Activated naive CD8-positive, alpha-beta T cell treated with anti-CD3 and anti-CD28 coated beads for 36 hours (primary cell): ENCODE measurements at places on chromosomes 11 and 22. TPM values are rescaled to one million over a fixed set of nuclear protein-coding genes. Genes with fewer than 3 reads are reported as not detected.

TRIM6 gene
- 0.89 TPM for total RNA-seq

DNA sequence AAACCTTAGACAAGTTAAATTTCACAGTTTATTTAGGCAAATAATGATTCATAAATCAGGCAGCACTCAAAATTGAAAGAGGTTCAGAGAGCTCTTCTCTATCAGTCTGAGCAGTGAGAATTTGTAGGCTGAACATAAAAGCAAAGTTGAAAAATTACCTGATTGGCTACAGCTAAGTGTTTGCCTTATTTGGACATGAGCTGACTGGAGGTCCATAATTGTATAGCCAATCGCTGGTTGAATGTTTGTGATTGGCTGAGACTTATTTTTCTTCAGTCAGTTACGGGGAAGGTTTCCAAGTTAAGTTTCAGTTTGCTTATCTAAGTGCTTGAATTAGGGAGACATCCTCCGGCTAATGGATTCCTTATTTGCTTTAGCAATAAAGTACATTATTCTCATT is 527.5 kb downstream of the CNTN5 start:
- no peak for DNase-seq

WBP2NL gene
- 0.68 TPM for total RNA-seq

DNA sequence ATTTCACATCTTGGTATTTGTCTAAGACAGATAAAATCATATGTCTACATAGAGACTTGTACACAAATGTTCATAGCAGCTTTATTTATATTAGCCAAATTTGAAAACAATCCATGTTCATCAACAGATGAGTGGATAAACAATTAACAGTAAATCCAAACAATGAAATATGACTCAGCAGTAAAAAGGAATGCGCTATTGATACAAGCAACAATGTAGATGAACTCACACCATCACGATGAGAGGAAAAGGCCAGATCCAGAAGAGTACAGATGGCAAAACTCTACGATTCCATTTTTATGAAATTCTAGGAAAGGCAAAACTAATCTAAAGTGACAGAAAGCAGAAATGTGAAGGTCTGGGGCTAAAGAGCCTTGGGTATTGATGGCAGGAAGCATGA is 384.3 kb downstream of the NTM start:
- DNase-seq = no peak

- no peak for DNase-seq
Measured at GRCh38 chr22:26429458-26430286, 612 bp downstream of the ASPHD2 start.

GRCh38 chr22:29152045-29152953 is 53.4 kb upstream of the EMID1 start:
- no peak for DNase-seq

DNA sequence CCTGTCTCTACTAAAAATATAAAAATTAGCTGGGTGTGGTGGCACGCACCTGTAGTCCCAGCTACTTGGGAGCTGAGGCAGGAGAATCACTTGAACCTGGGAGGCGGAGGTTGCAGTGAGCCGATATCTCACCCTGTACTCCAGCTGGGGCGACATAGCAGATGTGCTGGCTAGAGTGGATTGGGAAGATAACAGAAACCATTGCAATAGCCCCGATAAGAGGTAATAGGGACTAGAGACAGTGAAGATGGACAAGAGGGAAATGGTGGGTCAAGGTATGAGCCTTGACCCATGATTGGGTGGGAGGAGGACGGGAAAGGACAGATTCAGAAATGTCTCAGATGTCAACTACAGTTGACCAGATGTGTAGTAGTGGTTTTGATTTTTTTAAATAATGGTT is 6.1 kb downstream of the SWAP70 start:
- DNase-seq = no peak
